AG04450 (cell line): ENCODE measurements at places on chromosomes 5 and 9. TPM values are rescaled to one million over a fixed set of nuclear protein-coding genes. Genes with fewer than 3 reads are reported as not detected.

- DNase-seq: no peak
These were observed 77.2 kb upstream of the IRX4 start for GRCh38 chr5:1959725-1960581.

DNA sequence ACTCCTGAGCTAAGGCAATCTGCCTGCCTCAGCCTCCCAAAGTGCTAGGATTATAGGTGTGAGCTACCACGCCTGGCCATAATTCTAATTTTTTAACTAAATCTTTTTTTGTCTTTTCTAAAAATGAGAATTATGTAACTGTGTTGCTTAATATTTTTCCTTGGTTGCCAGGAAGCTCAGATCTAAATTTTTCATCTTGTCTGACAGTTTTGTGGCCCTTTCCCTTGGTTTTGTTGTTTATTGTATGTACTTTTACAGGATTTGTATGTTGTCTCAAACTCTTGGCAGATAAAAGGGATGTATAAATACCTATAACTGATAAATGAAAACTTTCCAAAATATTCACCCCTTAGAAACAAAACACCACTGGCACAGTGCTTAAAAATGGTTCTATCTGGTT, 88.2 kb upstream of the KLF9 start:
- DNase-seq: no peak

DNA sequence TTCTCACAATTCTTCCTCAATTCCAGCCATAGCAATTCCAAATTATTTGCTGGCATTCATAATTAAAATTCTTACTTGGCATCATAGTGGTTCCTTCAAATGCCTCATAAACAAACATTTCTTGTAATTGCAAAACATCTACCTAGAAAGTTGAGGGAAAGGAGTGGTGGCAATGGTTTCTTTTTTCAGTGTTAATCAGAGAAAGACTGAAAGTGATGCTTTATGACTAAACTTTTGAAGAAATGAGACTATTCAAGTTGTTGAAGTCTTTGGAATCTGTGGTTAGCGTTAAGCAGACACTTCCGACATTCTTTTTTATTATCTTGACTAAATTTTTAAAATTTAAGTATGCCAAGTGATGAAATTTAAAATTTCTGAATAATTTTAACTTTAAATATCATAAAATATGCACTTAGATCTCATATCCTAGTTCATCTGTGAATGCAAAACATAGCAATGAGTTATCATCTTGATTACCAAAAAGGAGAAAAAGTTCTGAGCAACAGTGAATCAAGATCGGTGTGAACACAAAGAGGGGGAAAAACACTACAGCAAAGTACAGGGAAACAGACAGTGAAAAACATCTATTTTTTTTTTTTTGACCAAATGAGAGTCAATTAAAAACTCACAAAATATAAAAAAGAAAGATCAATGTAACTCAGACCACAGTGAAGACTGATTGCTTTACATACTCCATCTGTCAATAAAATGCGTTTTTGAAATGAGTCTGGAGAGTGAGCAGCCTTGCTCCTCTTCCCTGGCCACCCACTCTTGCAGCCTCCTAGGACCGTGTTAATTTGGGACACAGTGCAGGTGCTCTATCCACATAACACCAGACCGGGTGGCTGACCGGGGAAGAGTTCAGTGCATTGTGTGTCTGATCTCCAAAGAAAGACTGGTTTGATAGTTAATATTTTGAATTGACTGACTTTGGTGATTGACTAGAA, 20.6 kb upstream of the IL7R start:
- no peak for DNase-seq

DNA sequence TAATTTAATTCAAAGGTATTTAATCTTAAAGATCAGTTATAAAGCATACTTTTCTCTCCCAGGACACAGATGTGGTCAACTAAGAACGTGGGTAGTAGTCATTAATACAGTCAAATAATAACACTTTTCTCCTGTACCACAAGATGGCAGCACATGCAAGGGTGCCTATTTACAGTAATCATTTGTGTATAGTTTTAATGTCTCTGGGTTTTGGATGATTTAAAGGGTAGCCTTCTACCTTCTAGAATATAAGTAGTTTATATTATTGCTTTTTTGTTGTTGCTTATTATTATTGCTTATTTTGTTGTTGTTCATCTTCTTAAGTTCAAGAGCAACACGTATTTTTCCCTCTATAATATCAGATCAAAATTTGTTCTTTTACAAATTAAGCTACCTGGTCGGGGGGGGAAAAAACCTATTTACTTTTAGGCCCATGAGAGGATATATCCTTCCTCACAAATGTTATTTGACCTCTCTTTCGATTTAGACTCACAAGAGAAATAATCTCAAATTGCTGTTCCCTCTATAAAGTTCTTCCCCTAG, 59.6 kb upstream of the SLC27A6 start:
- DNase-seq: peak; percentile 21

DNA sequence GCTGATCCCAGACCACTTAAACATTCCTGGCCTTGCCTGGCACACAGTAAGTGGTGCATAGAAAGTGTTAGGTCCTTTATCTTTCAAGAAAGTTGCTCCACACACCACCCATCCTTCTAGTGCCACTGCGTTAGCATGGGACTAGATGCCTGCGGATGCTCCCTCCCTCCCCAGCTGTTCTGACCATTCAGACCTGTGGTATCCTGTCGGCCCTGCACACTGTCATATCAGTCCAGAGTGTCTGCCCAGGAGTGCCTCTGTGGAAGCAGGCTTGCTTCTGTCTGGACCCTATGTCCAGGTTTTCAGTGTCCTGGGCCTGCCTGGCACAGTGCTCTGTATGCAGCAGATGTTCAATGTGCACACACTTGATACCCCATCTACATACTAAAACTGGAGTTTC, 38.3 kb upstream of the SMU1 start:
- no peak for DNase-seq

LRRC19 gene
- polyA plus RNA-seq: not detected in 2 replicates

BARHL1 gene
- not detected in 2 replicates for polyA plus RNA-seq

TMEM174 gene
- polyA plus RNA-seq: not detected in 2 replicates
